ENCODE measurements at places on chromosomes 5 and 9. TPM values are rescaled to one million over a fixed set of nuclear protein-coding genes. Genes with fewer than 3 reads are reported as not detected.

The C5orf58 gene
- not detected for total RNA-seq

DNA sequence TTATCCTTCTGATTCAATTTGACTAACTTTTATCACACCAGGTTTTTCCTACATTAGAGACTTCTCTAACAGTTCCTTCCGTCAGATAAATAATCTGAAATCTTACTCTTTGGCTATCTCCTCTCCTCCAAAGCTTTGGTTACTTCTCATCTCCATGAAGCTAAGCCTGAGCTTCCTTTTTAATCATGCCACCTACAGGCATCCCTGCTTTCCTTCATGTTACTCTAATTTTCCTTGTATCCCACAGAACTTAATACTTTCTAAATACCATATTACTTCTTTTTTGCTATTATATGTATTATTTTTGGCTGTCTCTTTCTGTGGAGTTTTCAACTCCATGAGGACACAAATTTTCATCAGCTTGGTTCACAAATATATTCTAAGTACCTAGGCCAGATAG lies 49.7 kb downstream of the C9 start:
- DNase-seq = no peak

GRCh38 chr9:126116351-126117157 lies 210.1 kb upstream of the MVB12B start:
- DNase-seq = no peak

- no peak for DNase-seq
These were observed 669.7 kb downstream of the MAT2B start for GRCh38 chr5:164175083-164175482.

DNA sequence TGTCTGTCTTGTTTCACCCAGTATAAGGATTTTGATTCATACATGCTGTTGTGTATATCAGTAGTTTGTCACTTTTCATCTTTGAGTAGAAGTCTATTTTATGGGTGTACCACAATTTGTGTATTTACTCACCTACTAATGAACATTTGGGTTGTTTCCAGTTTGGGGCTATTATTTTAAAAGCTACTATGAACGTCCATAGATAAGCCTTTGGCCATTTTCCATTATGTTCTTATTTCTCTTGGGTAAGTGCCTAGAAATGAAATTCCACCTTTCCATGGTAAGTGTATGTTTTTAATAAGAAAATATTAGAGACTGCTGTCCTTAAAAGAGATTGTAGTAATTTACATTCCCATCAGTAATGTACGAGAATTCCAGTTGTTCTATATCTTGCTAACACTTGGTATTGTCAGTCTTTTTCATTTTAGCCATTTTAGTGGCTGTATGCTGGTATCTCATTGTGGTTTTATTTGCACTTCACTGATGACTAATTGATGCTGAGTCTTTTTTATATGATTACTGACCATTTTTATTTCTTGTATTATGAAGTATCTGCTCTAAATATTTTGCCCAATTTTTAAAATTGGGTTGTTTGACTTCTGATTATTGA lies 17.9 kb upstream of the PDE8B start:
- DNase-seq = no peak

All from lung microvascular endothelial cell (primary cell).